ENCODE measurements at places on chromosomes 4 and X. TPM values are rescaled to one million over a fixed set of nuclear protein-coding genes. Genes with fewer than 3 reads are reported as not detected.

Gene RNF113A
- total RNA-seq, result 13.7 TPM

Gene GPRASP3
- 61.3 TPM for total RNA-seq

Gene CNKSR2
- total RNA-seq, result 200 TPM

Gene DMRTC1
- not detected for total RNA-seq

Gene CT45A2
- total RNA-seq, result not detected

Gene MAGEC1
- total RNA-seq, result not detected

Gene SSX2B
- not detected for total RNA-seq

Gene CCNB3
- 0.31 TPM for total RNA-seq

Gene AFF2
- total RNA-seq, result 343 TPM

Gene CXorf58
- total RNA-seq, result not detected

Gene C4orf54
- 0.47 TPM for total RNA-seq

Gene PAGE2B
- total RNA-seq, result not detected

Gene NUDT11
- 95.8 TPM for total RNA-seq

Gene HMGN5
- 0.31 TPM for total RNA-seq

Gene TCEAL5
- 7.2 TPM for total RNA-seq

Gene AGTR2
- total RNA-seq, result under 0.01 TPM

Gene VCX
- not detected for total RNA-seq

Gene TRIML1
- not detected for total RNA-seq

Gene NUP62CL
- 0.16 TPM for total RNA-seq

Gene CXCL6
- 0.62 TPM for total RNA-seq

Gene NR0B1
- 0.31 TPM for total RNA-seq

Gene TRO
- total RNA-seq, result 76.1 TPM

Gene ARSJ
- 0.31 TPM for total RNA-seq

Gene MAMLD1
- total RNA-seq, result 0.94 TPM

Gene ALPK1
- total RNA-seq, result 7.3 TPM

Gene GRPEL1
- total RNA-seq, result 17.3 TPM

Gene XG
- not detected for total RNA-seq

Gene PJA1
- 108 TPM for total RNA-seq

Gene FRMPD4
- 34.5 TPM for total RNA-seq

Gene CFP
- total RNA-seq, result 0.62 TPM

Gene KIF4A
- 2.7 TPM for total RNA-seq

Gene IL3RA
- total RNA-seq, result 0.94 TPM

Gene DGKK
- total RNA-seq, result 0.47 TPM

Gene MAGEE2
- 4.4 TPM for total RNA-seq

Gene RPA4
- 2.0 TPM for total RNA-seq

Gene SLIT2
- 14.7 TPM for total RNA-seq

Gene HSFX1
- total RNA-seq, result 1.7 TPM

Gene CCDC158
- total RNA-seq, result 4.2 TPM

Gene WFS1
- total RNA-seq, result 5.1 TPM

Gene FABP2
- total RNA-seq, result not detected

Gene GABRG1
- 49.9 TPM for total RNA-seq

Gene GABRA4
- 50.4 TPM for total RNA-seq

Gene PPEF1
- total RNA-seq, result 44.5 TPM

Gene NSG1
- total RNA-seq, result 218 TPM

Gene CRMP1
- total RNA-seq, result 555 TPM

Gene AMBN
- total RNA-seq, result not detected

Gene UNC5C
- 23.7 TPM for total RNA-seq

Gene RASGEF1B
- total RNA-seq, result 63.2 TPM

Gene CLNK
- total RNA-seq, result not detected

Gene FATE1
- total RNA-seq, result not detected

Gene TEX13B
- not detected for total RNA-seq

Gene ENPEP
- total RNA-seq, result 0.78 TPM

Gene HPGDS
- total RNA-seq, result 1.4 TPM

Gene S100P
- total RNA-seq, result 1.6 TPM

Gene PRICKLE3
- 0.47 TPM for total RNA-seq

Gene NLGN4X
- 56.1 TPM for total RNA-seq
